NCI-H446 (cell line): ENCODE measurements at places on chromosomes 2 and 18.

DNA sequence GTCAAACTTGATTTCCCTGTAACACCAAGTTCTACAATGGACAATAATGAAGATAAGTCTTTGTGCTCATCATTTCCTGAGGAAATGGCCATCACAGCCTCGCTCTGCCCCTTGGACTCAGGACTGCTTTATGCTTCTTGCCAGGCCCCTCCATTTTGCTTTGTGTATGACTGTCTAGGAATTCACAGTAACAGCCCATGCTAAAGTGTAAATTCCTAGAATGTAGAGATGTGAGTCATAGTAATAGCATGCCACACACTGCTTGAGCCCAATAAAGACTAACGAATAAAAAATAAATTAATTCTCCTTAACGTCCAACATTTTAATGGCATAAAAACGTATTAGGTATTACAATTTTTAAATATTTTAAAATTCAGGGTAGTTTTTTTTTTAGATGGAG is 226.5 kb downstream of the PID1 start:
- no peak for DNase-seq

DNA sequence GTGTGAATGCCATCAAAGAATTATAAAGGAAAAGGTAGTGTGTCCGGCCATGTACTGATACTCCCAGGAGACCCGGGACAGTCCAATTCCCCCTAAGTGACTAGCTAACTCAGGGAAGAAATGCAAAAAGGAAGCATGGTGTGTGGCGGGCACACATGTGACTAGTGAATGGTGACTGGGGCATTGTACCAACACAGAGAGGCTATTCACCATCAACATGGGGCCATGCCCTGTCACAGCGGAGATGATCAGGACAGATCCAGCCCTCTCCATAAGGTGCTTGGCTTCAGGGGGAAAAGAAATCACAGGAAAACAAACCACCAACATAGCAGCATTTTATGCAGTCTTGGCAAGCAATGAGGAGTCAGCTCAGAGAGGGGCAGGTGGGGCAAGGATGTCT is 34.3 kb downstream of the FAM168B start:
- no peak for DNase-seq

DNA sequence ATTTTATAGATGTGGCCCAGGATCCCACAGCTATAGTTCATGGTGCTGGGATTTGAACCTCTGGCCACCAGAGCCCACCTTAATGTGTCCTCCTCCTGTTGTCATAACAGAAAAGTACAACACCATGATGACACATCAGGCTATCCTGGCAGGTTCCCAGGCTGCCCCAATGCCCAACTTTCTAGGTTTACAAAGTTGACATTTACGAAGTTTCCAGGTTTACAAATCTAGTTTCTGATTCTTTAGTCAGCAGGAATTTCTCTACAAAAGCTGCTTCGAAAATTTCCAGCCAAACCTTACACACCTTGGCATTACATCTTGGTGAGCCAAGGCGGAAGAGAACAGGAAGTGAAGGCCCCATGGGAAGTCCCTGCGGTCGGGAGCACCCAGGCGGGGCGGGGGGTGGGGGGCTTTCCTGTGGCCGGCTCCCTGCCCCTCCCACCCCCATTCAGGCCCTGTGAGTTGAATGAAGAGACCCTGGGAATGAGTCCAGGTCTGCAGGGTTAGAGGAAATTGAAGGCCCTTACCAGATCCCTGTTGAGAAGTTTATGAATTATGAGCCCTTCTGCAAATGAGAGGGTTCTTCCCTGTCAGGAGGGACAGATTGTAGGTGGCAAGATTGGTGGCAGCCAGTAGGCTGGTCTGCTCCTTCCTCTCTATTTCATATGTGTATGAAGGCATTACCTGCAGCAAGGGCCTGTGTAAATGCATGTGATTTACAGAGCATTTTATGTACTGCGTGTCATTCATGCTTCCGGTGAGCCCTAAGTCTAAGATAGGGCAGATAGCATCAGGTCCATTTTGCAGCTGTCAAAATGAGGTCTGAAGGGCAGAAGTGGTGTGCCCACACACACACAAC is 11.1 kb upstream of the IL1RN start:
- no peak for DNase-seq

- peak; percentile 77 for DNase-seq
Observed at GRCh38 chr2:177543007-177543760, 150.6 kb downstream of the AGPS start.

- no peak for DNase-seq
Observed at GRCh38 chr2:121906170-121906569, 150.7 kb downstream of the TSN start.

GRCh38 chr2:688504-689076 is 11.4 kb upstream of the TMEM18 start:
- DNase-seq: no peak

DNA sequence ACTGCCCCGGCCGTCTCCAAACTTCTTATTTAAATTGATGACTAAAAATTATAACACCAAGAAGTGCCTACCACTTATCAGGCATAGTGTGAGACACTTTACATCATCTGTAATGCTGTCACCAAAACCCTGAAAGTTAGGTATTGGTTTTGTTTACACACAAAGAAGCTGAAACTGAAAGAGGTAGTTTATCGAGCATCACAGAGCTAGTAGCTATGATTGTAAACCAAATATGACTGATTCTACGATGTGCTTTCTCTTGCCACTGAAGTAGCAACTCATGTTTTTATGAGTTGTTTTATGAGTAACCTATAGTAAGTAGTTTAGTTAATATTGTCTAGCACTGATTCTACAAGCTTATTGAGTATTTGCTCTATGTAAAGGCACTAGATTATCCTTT is 31.5 kb downstream of the DYNC1I2 start:
- no peak for DNase-seq

- no peak for DNase-seq
Observed at GRCh38 chr2:19649785-19650380, 251.9 kb downstream of the TTC32 start.

GRCh38 chr18:79519751-79520477 is 124.2 kb downstream of the NFATC1 start:
- no peak for DNase-seq

GRCh38 chr2:169512525-169512924 is 3.0 kb downstream of the KLHL41 start:
- DNase-seq: no peak

- DNase-seq: no peak
Observed at GRCh38 chr2:74488643-74489481, 6.0 kb downstream of the TTC31 start.

DNA sequence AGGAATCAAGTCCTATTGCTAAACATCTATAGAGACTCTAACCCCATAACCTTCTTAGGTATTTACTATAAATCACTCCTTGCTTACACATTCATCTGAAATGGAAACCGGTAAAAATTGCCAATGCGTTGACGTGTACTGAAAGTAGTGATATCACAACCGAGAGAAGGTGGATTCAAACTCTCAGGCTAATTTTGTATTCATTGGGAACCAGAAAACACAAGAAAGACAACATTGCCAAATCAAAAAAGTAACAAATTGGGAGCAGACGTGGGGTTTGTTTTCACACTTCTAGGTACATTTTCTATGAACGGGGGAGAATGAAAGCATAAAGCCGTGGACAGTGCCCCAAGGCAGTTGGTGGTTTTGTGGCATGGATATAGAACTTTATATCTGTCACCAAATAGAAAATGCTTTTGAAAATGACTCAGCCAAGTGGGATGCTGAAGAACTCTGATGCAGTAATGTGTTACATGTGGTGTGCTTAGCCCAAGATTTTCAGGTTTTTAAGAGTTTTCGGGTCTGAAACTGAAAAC is 155.1 kb upstream of the RASGRP3 start:
- no peak for DNase-seq

GRCh38 chr2:119295688-119296375 is 70.8 kb downstream of the C2orf76 start:
- no peak for DNase-seq

DNA sequence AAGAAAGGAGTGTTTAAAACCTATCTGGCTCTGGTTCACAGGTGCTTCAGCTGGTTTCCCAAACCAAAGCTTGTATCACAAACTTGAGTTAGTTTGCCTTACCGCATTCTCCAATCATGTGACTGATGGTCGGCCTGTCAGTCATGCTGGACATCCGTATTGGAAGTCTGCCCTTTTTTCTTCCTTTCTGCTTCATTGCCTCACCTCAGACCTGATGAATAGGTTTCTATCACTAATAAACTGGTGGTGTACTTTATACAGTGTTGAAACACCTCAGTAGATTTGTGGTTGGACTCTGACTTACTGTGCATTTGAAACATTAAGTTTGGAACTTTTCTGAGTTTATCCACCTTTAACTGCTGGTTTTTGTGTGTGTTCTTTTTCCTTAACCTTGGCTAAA is 84.1 kb downstream of the R3HDM1 start:
- DNase-seq: no peak

DNA sequence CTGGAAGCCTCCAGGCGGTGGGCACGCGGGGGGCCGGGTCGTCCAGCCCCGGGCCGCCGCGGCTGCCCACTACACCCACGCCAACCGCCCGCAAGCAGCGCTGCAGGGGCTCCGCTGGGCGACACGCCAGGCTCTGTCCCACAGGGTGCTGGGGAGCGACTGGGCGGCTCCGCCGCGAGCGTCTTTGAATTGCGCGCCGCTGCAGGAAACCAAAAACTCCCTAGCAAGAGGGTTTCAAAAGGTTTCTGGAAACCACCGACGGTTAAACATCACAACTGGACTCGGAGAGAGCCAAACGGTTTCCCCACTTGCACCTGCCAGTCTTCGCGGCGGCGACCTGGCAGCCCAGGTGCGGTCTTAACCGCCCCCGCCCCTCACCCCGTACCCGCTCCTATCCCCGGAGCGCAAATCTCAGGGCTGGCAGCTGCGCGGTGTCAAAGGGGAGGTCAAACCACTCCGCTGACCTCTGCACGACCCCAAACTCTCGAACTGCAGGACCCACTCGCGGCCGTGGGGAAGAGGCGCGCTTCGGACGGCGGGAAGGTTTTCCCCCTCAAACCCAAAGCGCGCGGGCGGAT is 1.0 kb downstream of the CXCR4 start:
- no peak for DNase-seq

DNA sequence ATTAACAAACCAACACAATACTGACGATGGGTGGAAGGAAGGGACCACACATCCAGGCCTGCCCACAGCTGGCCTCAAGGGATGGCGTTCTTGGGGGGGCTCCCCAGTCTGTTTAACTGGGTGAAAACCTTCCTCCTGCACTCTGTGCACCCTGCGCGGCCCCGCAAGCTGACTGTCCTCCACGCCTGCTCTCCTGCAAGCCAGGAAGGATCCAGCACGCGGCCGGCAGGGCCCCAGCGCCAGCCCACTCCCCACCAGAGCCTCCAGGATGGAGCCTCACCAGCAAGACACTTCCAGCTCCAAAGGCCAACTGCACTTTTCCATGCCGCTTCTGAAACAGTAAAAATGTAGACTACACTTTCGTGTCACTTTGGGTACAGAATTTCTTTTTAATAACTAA is 135.1 kb downstream of the ZNF516 start:
- no peak for DNase-seq

DNA sequence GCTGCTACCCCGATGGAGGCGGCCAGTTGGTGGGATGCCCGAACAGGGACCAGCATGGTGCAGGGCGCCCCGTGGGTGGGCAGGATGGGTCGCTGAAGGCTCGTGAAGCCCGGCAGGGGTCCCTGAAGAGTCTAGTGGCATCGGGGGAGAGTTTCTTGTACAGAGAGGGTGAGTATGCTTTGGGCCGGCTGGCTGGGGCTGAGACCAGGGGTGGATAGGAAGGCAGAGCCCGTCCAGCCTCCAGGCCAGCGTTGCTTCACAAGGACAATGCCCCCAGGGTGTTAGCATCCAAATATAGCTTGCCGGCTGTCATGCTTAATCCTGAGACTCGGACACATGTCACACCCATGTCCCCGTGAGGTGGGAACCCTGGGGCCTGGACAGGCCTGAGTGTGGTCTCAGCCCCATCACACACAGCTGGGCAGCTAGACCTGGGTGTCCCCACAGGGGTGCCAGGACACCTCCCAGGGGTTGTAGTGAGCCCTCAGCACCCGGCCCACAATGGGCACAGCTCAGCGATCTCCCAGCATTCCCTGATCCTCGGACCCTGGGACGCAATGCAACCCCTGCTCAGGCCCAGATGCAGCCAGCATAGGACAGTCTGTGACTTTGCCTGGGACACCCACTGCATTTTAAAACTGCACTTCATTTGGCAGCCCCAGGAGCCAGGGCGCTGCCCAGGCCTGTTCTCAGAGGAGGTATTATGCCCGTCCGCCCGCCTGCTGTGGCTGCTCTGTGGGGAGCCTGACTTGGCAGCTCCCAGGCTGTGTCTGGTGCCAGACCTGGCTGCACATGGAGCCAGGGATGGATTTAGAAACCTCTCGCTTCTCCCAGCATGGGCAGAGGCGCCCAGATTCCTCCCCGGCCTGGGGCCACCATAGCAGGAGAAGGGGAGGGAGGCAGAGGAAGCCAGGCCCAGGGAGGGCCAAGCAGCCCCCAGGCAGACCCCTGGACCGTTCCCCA is 36.4 kb downstream of the RAMP1 start:
- DNase-seq: peak; percentile 88

DNA sequence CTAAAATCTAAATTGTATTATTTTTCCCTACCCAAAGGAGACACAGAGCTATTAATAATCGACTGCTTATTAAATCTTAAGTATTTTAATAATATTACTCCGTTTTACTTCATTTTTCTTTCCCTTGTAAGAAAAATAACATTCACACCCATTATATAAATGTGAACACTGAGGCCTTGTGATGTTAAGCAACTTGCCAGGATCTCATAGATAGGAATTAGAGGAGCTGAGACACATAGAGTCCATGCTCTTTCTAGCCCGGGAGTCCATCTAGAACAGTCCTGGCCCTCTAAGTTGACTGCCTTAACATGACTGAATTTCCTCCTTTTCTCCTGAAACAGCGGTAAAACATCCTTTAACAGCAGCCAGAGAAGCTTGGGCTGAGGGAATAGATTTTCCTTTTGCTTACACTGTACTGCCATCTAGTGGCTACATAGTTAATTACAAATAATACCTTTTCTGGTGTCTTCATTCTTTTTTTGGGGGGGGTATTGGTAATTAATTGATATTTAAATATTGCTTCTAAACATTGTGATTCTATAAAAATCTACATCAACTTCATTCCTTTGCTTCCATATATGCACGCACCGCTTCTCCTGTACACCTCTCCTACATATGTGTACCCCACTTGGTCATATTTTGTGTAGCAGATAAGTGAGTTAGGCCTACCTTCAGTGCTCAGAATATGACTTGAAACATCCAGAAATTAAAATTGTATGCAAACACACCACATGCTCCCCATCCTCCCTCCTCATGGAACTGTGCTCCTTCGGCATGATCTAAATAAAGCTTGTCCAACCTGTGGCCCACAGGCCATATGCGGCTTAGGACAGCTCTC is 125.8 kb upstream of the HNMT start:
- peak; percentile 22 for DNase-seq

GRCh38 chr2:20668871-20669475 is 2.0 kb downstream of the GDF7 start:
- DNase-seq: no peak

DNA sequence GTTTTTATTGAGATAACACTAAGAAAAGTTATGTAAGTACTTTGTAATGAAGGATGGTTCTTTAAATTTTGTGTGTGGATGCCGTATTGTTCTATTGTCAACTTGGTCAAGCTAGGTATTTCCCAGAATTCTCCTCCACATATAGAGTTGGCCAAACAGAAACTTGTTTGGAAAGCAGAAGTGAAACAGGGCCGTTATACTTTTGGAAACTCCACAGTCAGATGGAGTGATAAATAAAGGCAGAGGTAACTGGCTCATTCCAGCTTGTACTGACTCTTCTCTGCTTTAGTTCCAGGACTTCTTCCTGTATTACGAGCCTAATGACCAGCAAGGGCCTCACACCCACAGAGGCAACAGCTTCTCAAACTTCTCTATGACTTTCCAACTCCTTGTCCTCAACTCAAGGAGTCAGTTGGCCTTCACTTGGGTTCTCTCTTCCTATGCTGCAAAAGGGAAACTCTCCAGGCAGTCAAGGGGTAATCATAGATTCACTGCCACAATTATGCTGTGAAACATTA is 16.4 kb upstream of the STARD7 start:
- DNase-seq: no peak
